ENCODE measurements at places on chromosomes 5 and 9.

- DNase-seq: no peak
These were observed 199.4 kb upstream of the PANK3 start for GRCh38 chr5:168778536-168778935.

GRCh38 chr9:134215420-134215698 lies 51.0 kb upstream of the RNU6ATAC start:
- no peak for DNase-seq

DNA sequence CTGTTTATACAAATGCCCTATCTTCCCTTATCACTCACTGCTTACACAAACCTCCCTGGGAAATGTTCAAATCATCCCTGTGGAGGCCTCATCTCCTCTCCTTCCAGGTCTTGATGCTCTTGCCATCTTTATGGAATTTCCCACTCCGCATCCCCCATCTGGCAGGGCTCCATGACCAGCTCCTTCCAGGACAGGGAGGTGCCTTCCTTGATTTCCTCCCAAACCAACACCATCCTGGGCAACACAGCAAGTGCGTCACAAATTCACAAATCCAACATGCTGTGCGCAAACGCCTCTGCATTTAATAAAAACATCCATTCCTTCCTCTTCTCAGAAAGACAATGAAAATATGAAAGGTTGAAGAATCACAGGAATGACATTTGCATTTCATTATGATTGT lies 51.7 kb downstream of the EPB41L4A start:
- DNase-seq: no peak

- peak; percentile 59 for DNase-seq
These were observed 22.6 kb upstream of the RAPGEF1 start for GRCh38 chr9:131762356-131762932.

DNA sequence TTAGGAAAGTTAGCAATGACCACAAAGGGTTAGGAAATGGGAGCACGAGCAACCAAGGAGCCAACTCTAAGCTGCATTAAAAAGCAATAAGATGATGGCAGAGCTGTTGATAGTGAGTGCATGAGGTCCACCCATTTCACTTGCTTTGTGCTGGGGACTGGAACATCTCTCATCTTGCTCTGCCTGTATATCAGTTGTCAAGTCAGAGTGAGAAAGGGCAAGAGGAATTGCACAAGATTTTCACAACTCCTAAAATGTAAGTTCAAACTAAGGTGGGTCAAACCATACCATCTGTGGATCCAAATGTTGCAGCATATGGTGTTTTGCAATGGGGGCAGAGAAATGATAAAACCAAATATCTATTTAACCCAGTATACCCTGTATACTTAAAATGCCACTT lies 2.8 kb upstream of the ESM1 start:
- no peak for DNase-seq

GRCh38 chr5:35919191-35919590 lies 19.2 kb downstream of the CAPSL start:
- peak; percentile 25 for DNase-seq

GRCh38 chr5:139810341-139811273 lies 15.0 kb downstream of the PSD2 start:
- no peak for DNase-seq

- DNase-seq: no peak
These were observed 80.2 kb downstream of the PTPN3 start for GRCh38 chr9:109417585-109418544.

- no peak for DNase-seq
These were observed 22.0 kb upstream of the LVRN start for GRCh38 chr5:115940080-115940810.

- no peak for DNase-seq
These were observed 130.5 kb upstream of the HAND1 start for GRCh38 chr5:154608531-154609011.

DNA sequence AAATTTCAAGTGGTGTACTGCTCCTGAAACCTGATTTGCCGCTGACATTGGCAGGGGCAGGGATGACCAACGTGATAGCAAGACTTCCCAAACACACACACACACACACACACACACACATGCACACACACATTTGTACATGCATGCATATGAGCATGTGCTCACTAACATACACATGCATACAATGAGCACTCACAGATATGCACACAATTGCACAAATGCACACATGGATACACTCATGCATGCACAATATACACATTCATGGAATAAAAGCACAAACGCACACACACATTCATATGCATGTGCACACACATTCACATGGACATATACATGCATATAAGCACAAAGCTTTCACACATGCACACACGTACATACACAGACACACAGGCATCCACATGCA lies 181.2 kb upstream of the ZNF618 start:
- DNase-seq: no peak

GRCh38 chr5:146336197-146336596 lies 2.4 kb upstream of the POU4F3 start:
- no peak for DNase-seq

DNA sequence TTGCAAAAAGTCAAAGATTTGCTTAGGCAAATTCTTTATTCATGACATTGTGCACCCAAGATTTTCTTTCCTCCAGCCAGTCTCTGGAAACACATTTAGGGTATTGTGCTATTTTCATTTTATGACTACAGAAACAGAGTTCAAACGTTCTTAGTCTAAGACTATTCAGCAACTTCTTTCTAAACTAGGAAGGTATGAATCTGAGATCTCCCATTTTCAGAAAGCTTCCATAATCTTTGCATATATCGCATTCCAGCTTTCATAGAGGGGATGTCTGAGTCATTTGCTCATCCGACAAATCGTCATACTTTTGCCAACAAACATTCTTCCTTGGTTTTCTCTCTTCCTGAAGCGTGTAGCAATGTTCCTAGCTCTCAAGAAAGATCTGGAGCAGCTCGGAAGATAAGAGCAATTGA lies 1.6 kb upstream of the PAPPA start:
- DNase-seq: no peak

GRCh38 chr5:33788922-33789566 lies 102.7 kb downstream of the ADAMTS12 start:
- peak; percentile 74 for DNase-seq

DNA sequence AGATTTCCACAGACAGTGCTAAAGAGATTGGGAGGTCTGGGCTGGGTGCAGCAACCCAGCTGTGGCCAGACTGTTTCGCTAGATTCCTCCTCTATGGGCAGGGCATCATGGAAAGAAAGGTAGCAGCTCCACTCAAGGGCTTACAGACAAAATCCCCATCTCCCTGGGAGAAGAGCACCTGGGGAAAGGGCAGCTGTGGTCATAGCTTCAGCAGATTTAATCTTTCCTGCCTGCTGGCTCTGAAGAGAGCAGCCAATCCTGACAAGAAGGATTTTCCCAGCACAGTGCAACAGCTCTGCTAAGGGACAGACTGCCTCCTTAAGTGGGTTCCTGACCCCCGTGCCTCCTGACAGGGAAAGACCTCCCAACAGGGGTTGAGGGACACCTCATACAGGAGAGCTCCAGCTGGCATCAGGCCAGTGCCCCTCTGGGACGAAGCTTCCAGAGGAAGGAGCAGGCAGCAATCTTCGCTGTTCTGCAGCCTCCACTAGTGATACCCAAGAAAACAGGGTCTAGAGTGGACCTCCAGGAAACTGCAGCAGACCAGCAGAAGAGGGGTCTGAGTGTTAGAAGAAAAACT lies 1379.3 kb upstream of the ACO1 start:
- DNase-seq: no peak

GRCh38 chr5:34639852-34640626 lies 16.1 kb upstream of the RAI14 start:
- DNase-seq: no peak

GRCh38 chr9:93897075-93897970 lies 57.8 kb downstream of the BARX1 start:
- DNase-seq: no peak

GRCh38 chr9:131994364-131995125 lies 85.1 kb downstream of the MED27 start:
- DNase-seq: no peak

GRCh38 chr9:129382281-129383018 lies 204.4 kb upstream of the IER5L start:
- DNase-seq: no peak

- DNase-seq: no peak
These were observed 151.2 kb upstream of the COL5A1 start for GRCh38 chr9:134490446-134490845.

- no peak for DNase-seq
These were observed 175.1 kb upstream of the MSX2 start for GRCh38 chr5:174549254-174549653.

- DNase-seq: no peak
These were observed 464.9 kb downstream of the TLE1 start for GRCh38 chr9:81224166-81225081.

- DNase-seq: no peak
These were observed 74.5 kb upstream of the PALM2AKAP2 start for GRCh38 chr9:109705515-109705914.

- no peak for DNase-seq
These were observed 17.8 kb downstream of the INIP start for GRCh38 chr9:112700085-112700484.

DNA sequence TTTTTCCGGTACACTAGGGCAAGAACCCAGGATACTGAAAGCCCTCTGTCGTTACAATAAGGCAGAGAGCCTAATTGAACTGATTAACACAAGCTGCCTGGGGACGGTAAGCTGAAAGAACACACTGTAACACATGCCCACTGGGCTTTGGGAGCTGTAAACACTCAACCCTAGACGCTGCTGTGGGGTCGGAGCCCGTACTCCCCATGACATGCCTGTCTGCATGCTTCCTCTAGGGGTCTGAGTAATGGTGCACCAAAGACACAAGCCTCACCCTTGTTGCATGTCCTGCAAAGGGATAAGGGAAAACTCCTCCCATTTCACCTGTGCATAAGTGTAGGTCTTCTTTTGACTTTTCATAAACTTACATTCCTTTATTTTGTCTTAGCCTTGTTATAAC lies 194.0 kb downstream of the FBXL7 start:
- DNase-seq: no peak
